Stimulated activated CD4-positive, alpha-beta T cell treated with anti-CD3 and anti-CD28 coated beads, TNF-alpha, amount 100 ng/mL, for 24 hours (primary cell): ENCODE measurements at places on chromosomes 3 and 15.
A peak's percentile ranks its signal among the peaks of the same experiment; 100 is the strongest.

GRCh38 chr3:72993391-72993790, 3.2 kb upstream of the PPP4R2 start:
- no peak for DNase-seq

DNA sequence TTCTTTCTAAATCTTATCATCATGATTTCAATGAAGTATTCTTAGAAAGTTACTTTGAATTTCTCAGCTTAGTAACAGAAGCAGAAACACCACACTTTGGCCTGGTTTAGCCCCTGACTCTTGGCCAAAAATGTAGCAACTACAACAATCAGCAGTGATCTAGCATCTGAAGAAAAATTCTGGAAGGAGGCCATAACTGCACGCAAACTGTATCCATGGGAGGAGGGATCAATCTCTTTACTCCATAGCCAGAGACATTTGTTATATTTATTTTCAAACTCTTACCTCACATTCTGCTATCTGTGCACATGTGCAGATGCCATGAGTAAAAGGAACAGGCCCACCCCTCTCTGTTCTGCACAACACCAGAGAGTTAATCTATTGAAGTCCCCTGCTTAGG, 251.0 kb upstream of the P2RY1 start:
- DNase-seq = no peak

DNA sequence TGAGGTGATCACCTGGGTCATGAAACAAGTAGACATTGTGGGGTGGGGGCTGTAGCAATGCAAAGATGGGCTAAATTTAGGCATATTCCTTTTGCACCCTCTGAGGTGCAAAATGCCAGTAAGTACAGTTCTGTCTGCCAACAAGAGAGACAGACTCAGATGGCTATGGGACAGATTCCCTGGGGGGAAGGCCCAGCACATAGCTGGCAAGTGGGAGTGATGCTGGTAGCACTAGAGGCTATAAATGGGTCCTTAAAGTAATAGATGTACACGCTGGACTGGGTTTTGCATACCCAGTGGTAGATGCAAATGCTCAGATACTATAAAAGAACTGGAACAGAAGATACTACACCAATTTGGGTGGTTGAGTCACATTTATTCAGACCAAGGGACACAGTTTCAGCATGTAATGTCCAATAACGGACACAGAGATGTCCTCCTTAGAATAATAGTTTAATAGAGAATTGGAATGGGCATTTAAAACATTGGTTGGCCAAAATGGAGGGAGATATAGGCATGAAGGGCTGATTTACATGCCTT, 67.4 kb upstream of the RNU6-1 start:
- DNase-seq = no peak

GRCh38 chr15:57213862-57214261, 162.4 kb upstream of the CGNL1 start:
- no peak for DNase-seq

GRCh38 chr3:156297582-156297981, 177.2 kb downstream of the KCNAB1 start:
- DNase-seq = no peak

GRCh38 chr3:64686446-64686908, 1.3 kb downstream of the ADAMTS9 start:
- DNase-seq = no peak

GRCh38 chr15:35937380-35937779, 391.4 kb upstream of the DPH6 start:
- DNase-seq = no peak

DNA sequence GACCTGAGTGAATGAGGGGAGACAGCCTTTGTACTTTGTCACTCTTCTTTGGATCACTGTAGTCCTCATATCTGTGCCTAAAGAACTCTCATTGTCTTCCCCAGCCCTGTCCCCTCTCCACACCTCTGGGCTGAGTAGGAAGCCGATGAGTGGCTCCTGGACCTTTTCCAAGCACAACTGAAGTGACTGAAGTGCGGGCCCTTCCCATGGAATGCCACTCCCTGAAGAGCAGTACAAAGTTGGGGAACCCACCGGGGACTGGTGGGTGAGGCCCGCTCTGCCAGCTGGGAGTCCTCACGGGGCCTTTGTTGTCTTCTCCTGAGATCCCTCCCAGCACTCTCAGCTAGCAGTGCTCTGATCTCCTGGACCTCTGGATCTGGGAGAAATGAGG, 90.1 kb downstream of the AAGAB start:
- DNase-seq = no peak

- no peak for DNase-seq
These were observed 63.4 kb upstream of the LEKR1 start for GRCh38 chr3:156762631-156763185.

DNA sequence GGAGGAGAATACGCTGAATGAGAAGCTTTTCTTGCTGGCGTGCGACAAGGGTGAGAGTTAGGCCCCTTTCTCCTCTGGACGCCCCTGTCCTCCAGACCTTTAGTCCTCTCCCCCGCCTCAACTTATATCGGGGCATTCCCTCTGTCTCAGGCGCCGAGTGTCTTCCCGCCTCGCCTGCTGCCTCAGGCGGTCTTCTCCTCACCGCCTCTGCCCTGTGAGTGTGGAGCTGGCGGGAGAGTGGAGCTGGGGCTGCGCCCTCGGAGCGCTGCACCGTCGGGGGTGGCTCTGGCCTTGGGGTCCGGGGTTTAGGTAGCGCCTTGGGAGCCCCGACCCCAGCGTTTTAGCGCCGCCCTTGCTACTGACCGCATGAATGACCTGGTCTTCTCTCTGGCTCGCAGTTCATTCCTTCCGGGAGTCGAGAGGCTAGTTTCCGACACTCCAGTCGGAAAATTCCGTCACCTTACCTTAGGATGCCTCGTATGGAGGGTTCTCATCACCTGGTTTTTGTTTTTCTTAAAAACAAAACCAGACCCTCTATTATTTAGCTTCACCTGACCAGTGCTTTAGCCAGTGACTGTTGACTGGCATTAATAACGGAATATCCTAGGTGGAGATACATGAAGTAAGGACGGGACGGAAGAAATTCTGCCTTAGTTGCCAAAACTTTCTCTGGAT, 985 bp downstream of the TRPC1 start:
- no peak for DNase-seq

DNA sequence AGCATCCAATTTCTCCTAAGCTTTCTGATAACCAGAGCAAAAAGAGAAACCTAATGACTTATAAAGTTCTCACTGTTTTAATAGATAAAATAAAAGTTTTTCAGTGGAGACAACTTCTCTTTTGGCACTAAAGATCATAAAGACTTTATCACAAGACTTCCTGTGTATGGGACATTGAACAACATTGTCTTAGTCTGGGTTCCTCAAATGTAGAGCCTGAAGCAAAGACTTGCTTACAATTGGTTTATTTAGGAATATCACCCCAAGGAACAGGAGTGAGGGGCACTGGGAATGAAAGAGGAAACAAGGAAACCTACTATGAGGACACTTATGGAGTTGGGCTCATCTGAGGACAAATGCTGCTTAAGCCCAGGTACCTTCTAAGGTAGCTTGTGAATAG, 127.4 kb downstream of the B3GALNT1 start:
- DNase-seq = no peak

DNA sequence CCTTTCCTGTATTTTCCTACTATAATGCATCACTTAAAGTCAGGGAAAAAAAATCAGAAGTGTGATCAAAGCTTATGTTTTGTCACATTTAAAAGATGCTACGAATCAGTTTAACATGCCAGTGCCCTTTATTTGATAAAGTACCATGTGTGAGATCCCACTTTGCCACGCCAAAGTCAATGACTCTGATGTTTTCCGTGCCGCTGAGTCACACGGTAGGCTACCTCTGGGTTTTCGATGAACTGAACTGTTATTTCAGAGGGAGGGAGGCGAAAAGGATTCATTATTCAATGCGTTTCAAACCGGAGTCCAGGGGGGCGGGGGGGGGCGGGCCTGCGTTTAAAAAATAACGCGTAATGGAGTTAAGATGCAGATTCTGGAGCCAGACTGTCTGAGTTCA, 203.0 kb downstream of the ABHD5 start:
- DNase-seq = no peak

DNA sequence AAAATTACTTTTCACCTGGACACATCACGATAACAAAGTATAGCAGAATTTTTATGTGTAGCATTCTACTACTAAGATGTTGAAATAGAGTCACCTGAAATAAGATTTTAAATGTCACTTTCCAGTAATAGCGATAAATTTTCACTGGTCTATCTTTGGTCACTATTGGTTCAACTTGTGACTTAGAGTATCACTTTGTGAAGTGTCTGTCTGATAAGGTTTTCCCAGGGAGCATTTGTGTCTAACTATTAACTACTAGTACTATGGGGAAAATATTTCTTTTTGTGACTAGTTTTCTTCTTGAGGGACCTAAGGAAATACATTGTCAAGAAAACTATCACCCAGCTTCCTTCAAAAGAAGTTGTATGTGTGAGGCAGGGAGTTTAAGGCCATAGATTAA, 11.0 kb downstream of the TRPC1 start:
- DNase-seq = no peak

DNA sequence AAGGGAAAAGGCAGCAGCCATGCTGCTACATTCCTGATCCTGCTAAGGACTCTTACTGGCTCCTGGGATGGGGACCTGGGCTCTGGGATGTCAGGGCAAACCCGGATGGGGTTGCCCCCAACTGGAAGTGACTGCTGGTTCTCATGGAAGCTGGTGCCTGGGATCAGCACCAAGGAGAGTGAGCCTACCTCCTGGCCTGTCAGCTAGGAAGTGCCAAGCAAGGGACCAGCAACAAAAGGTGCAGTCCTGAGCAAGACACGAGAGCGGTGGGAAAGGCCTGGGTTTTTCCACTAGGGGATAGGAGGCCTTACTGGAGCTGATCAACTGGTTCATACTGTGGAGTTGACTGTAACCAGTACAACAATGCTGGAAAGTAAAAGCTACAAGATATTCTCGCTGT, 47.9 kb upstream of the SYNM start:
- no peak for DNase-seq

DNA sequence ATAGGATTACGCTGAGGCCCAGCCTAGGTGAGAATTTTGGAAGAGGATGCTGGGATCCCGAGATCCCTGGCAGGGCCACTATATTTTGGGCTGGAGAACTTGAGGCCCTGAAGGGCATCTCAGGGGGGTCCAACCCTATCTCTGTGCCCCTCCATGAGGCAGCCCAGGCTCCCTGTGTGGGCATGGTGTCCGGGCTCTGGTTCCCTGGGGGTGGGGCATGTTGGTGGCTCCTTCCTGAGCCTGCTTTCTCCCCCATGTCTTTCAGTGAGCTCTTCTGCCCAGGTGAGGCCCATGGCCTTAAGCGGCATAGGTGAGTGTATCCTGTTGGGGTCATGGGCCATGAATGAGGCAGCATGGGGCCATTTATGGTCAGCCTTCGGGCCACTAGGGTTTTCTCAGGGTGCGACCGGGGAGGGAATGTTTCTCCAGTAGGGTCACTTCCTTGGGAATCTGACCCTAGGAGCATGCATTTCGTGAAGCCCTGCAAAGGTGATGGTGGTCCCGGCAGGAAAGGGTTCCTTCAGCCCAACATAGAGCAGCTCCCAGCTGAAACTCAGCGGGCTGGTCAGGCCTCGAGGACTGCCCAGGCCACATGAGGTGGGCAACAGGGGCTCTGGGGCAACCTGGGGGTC, 191.3 kb downstream of the UBE3A start:
- DNase-seq = no peak

DNA sequence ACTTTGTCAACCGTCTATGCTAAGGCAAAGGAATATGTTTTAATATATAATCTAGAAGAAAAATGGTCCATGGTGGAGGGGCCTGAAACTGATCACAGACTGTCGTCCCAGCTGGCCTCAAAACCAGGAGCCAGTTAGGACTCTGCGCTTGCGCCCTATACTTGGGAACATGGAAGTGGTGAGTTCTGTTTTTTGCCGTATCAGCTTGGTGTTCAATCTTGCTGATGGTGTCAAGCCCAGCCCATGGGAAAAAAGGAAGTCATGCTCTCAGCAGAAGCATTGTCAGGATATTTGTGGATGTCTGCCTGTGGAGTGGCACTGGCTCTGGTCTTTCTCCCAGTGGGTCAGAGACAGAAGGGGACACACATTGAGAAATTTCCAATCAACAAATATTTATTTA, 342.0 kb upstream of the CTDSPL start:
- no peak for DNase-seq

DNA sequence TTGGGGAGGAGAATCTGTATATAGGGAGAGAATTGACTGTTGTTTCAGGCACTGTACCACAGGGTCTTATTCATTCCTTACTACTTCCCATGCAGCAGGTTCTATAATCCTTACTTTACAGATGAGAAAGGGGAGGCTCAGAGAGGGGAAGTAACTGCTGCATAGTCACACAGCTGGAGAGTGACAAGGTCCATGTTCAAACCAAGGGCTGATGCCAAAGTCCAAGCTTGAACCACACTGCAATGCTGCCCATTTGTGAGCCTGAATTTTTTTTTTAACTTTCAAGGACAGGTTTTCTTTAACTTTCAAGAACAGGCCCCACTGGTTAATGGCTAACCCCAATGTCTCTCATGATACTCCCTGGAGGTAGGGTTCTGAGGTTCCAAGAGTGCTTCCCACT, 26.2 kb downstream of the RBP2 start:
- no peak for DNase-seq

- no peak for DNase-seq
These were observed 449 bp downstream of the ROBO1 start for GRCh38 chr3:79767194-79767904.

- no peak for DNase-seq
These were observed 130.9 kb upstream of the SATB1 start for GRCh38 chr3:18556001-18556408.

DNA sequence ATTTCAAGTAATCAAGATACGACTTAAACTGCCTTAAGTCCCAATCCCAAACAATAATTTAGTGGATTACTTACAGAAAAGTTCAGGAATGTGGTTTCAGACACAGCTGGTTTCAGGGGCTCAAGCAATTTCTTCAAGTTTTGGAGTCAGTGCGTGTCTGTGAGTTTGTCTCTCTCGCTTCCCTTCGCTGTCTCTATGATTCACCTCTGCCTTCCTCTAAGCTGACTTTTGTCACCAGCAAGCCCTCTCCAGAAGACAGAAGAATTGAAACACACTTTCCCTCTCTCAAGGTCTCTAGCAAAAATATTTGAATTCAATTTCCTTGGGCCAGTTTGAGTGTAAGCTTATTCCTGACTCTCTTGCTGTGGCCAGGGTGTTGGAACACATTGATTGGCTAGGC, 392.4 kb downstream of the EDEM1 start:
- DNase-seq = no peak

- no peak for DNase-seq
These were observed 123.6 kb upstream of the BHLHE40 start for GRCh38 chr3:4855676-4856075.

DNA sequence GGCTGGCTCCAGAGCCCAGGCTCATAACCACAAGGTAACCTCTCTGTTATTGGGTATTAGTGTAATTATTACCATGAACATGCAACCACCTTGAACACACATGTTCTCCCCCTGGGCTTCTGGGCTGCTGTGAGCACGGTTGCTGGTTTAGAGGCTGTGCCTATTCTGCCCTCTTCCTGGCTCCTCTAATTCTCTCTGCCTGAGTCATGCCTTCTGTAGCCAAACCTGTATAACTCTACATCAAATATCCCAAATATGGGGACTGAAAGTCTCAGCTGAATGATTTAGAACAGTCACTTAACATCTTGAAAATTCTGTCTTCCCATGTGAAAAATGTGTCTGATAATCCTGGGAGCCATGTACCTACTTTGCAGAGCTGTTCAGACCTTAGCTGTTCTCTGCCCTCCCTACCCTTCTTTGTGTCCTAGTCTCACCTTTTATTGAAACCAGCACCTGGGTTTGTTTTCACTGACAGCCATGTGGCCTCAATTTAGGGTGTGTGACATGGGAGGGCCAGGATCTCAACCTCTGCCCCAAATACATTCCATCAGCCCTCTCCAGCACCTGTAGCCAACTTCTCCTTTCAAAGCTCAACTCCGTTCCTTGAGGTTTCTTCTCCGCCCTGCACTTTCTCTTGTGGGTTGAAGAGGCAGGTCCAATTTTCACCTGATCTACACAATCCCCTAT, 60.7 kb downstream of the PDZRN3 start:
- DNase-seq = no peak

- peak; percentile 28 for DNase-seq
These were observed 47.5 kb downstream of the RAB11A start for GRCh38 chr15:65916664-65917406.
